ENCODE measurements at places on chromosomes 11 and 22.

GRCh38 chr11:101442171-101442570 is 141.6 kb downstream of the TRPC6 start:
- DNase-seq = no peak

GRCh38 chr11:131534611-131535010 is 164.2 kb downstream of the NTM start:
- DNase-seq = no peak

DNA sequence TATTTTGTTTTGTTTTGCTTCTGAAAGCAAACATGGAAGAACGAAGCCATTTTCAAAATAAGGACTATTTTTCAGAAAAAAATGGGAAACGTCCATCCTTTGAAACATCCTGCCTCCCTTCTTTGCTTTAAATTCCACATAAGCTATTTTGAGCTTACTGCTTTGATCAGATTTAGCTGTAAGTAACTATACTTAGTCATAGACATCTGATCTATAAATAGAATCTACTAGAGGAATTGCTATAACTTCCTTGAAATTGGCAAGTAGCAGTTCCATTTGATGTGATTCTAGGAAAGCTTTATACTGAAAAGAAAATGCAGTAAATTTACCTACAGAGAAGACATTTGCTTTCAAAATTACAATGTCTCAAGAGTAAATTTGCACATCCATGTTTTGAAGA is 305.8 kb downstream of the TTC28 start:
- DNase-seq = no peak

- DNase-seq = peak; percentile 57
Measured at GRCh38 chr11:3014057-3014938, 22.2 kb upstream of the NAP1L4 start.

GRCh38 chr11:110141812-110142211 is 48.6 kb downstream of the ZC3H12C start:
- no peak for DNase-seq

All from stimulated activated CD8-positive, alpha-beta memory T cell treated with anti-CD3 and anti-CD28 coated beads, Interleukin-7, amount 100 ng/mL, for 4 hours (primary cell).